ENCODE measurements at places on chromosomes 3 and 15. TPM values are rescaled to one million over a fixed set of nuclear protein-coding genes. Genes with fewer than 3 reads are reported as not detected.

DNA sequence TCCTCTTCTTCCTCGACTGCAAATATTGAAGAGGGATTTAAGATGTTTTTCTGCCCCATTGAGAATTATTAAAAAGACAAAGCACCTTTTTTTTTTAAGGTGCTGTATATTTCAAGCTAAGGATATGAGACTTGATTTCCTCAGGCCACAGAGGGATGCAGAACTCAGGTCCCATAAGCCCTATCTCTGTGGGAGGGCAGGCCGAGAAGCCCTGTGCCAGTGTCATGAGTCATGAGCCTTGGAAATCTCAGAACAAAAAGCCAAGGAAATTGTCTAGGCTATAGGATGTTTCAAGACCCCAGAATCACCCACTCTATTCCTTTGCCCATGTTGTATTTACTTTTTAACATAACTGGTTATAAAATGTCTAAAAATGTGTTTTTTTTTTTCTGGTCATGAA, 7.3 kb downstream of the ESYT3 start:
- H3K36me3 ChIP-seq = no peaks in the 10 kb centered on the region
- DNase-seq = peak; percentile 27
- peaks cover 36% of the 10 kb centered on the region for H3K4me1 ChIP-seq
- H3K27me3 ChIP-seq = peaks cover 25% of the 10 kb centered on the region
- no peak overlapping the region for H3K4me3 ChIP-seq

DNA sequence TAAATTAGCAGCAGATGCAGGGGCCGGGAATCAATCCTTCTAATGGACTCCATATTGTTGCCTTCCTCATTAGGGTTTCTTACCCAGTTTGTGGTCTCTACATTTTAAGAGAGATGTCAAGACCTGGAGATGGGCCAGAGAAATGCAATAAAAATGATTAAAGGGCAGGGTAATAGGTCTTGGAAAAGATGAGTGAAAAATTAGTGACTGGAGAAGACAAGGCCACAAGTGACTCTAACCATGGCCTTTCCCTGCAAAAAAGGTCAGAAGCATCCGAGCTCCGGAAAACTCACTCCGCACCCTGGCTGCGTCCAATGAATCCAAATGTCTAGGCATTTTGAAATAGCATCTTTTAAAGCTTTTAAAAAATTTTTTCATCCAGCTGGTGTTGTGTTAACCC, 152.8 kb downstream of the ARRDC4 start:
- no peaks in the 10 kb centered on the region for H3K36me3 ChIP-seq
- H3K27me3 ChIP-seq = no peaks in the 10 kb centered on the region
- no peak overlapping the region for H3K4me3 ChIP-seq
- peaks cover 6% of the 10 kb centered on the region for H3K4me1 ChIP-seq

DNA sequence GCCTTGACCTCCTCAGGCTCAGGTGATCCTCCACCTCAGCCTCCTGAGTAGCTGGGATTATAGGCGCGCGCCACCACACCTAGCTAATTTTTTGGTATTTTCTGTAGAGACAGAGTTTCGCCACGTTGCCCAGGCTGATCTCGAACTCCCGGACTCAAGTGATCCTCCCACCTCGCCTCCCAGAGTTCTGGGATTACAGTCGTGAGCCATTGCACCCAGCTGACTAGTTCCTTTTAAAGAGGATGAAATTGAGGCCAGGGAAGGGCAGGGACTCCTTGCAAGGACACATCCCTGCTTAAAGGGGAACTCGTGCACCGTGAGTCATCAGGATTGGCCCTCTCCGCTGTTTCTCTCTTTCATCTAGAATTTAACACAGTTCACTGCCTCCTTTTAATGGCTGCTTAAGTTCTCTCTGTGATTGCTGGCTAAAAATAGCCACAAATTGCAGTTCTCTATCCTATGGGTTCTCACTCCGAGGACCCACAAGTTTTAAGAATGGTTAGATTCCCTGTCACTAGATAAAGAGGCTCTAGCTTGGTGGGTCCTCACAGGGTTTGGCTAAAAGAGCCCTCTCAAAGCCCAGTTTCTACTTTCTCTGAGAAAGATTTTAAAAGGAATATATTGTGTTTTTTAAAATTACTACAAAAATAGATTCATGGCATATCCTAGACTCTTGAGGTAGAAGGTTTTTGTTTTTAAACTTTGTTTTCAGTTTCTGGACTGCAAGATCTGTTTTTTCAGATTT, 1.4 kb downstream of the CRTAP start:
- peak overlapping the region; percentile 94 for H3K27ac ChIP-seq
- peaks cover 23% of the 10 kb centered on the region for H3K36me3 ChIP-seq
- H3K4me1 ChIP-seq = peaks cover 39% of the 10 kb centered on the region
- no peaks in the 10 kb centered on the region for H3K27me3 ChIP-seq

- no peak overlapping the region for H3K4me3 ChIP-seq
- no peak overlapping the region for H3K27ac ChIP-seq
- H3K4me1 ChIP-seq = no peaks in the 10 kb centered on the region
- peaks cover 1% of the 10 kb centered on the region for H3K27me3 ChIP-seq
- no peak for DNase-seq
- no peaks in the 10 kb centered on the region for H3K36me3 ChIP-seq
Observed at GRCh38 chr3:24270204-24270691, 224.4 kb downstream of the THRB start.

The KCNAB1 gene
- total RNA-seq = not detected

- no peaks in the 10 kb centered on the region for H3K36me3 ChIP-seq
- no peak overlapping the region for H3K27ac ChIP-seq
- no peaks in the 10 kb centered on the region for H3K27me3 ChIP-seq
- H3K4me3 ChIP-seq = no peak overlapping the region
- H3K4me1 ChIP-seq = no peaks in the 10 kb centered on the region
Observed at GRCh38 chr3:6468589-6468988, 392.3 kb upstream of the GRM7 start.

The TRIM42 gene
- total RNA-seq = not detected

The NOP10 gene
- 226 TPM for total RNA-seq

All from HFFc6 (cell line).